ENCODE measurements at places on chromosomes 1 and 21. TPM values are rescaled to one million over a fixed set of nuclear protein-coding genes. Genes with fewer than 3 reads are reported as not detected.

- ATAC-seq: peak; percentile 73
These were observed 17.9 kb upstream of the ABCG1 start for GRCh38 chr21:42200906-42201614.

The FBLIM1 gene
- 56.5 TPM for total RNA-seq

GRCh38 chr1:234721476-234722269, 111.7 kb upstream of the IRF2BP2 start:
- no peak for ATAC-seq

The PGLYRP3 gene
- 31.3 TPM for total RNA-seq

DNA sequence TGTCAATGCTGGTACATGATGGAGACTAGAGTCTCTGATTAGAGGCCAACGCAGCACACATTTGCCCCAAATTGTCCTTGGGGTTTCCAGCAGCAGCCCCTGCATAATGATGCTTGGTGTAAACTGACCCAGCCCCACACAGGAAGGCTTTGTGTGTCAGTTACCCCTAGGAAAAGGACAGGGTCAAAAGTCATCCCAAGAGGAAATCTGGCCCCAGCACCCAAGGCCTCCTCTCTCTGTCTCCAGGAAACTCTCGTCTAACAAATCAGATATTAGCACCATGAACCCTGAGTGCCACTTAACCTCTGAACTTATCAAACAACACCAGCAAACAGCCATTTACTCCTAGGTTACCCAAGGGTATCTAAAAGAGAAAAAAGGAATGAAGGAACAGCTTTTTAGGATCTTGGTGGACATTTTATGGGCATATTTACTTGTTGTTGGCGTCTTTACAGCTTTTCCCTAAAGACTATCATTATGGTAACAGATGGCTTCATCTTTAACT, 84.5 kb downstream of the PSMG1 start:
- ATAC-seq: no peak

The CXADR gene
- total RNA-seq: 34.9 TPM

GRCh38 chr1:205493241-205494085, 11.0 kb upstream of the CDK18 start:
- ATAC-seq: peak; percentile 68

The SUCO gene
- total RNA-seq: 13.5 TPM

The TBX19 gene
- 0.60 TPM for total RNA-seq

DNA sequence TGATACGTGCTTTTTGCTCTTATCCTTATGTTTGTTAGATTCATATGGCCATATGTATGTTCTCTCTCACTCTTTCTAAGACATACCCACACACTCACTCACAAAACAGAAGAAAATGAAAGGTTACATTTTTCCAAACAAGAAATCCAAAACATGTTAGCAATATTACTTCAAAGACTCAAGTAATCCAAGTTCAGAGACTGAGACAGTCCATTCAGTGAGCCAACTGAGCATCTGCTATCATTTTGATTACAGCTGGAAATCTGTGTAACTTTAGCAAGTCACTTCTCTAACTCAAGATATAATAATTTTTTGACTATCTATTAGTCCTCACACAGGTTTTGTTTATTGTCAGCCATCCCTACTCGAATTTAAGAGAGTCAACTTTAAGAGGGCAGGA, 218.9 kb downstream of the LHX8 start:
- no peak for ATAC-seq

- no peak for ATAC-seq
These were observed 219.0 kb upstream of the HOOK1 start for GRCh38 chr1:59595774-59596173.

The PROK1 gene
- 0.20 TPM for total RNA-seq

Data from esophagus mucosa (tissue), 1 donor.